Cerebellum (tissue), 4 donors: ENCODE measurements at places on chromosomes 7 and 10. TPM values are rescaled to one million over a fixed set of nuclear protein-coding genes. Genes with fewer than 3 reads are reported as not detected.

DNA sequence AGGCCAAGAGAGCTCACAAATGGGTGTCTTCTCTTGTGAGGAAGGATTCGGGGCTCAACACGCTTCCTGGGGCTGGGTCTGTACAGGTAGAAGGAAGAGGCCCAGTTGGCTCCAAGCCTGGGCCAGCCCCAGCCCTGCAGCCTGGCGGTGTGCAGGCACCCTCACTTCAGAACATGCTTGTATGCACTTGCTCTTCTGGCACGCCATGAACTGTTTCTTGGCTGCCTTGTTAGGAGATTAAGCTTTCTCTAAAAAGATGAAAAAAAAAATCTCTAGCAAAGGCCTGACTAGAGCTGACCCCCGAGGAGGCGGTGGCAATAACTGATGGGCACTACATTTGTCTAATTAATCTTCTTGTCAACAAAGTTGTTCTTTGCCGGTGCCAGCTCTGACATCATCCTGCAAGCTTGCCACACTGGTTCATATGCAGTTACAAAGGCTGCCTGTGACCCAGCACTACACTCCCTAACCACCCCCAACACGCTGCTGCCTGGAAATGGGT lies 94.7 kb downstream of the WDR11 start:
- DNase-seq, result peak; percentile 12

DNA sequence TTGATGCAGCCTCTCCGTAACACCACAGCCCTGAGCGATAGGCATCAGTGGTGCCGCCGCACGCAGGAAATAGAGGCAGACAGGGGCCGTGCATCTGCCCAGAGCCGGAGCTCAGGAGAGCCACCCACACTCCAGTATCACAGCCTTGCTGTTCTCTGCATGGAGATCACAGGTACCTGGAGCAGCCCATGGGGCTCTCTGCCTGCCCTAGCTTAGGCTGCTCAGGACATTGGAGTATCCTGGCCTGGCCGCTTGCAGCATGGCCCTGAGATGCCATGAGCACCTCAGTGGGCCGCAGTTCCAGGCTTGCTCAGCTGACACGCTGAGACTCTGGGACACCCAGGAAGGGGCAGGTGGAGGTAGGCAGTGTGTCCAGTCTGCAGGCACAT lies 47.0 kb downstream of the ELFN1 start:
- no peak for DNase-seq

DNA sequence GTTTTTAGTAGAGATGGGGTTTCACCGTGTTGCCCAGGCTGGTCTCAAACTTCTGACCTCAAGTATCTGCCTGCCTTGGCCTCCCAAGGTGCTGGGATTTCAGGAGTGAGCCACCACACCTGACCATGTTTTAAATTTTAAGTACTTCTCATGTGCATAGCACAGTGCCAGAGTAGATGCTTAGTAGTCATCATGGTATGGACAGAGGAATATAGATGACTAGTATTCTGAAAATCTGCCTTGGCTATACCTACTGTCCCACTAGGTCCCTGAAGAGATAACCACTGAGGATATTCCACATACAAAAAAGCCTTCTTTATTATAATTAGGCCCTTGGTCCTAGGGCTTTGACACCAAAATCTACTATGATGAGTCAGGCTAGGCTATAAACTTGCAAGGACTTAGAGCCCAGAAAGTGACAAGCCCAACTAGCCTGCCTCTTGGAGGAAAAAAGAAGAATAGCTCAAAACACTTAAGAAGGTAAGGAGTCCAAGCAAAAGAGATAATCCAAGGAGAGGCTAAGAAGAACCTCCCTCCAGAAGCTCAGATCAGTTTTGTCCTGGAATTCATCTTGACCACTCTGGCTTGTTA lies 34.0 kb downstream of the LUC7L2 start:
- DNase-seq, result no peak

Gene FAM25G
- total RNA-seq, result not detected

DNA sequence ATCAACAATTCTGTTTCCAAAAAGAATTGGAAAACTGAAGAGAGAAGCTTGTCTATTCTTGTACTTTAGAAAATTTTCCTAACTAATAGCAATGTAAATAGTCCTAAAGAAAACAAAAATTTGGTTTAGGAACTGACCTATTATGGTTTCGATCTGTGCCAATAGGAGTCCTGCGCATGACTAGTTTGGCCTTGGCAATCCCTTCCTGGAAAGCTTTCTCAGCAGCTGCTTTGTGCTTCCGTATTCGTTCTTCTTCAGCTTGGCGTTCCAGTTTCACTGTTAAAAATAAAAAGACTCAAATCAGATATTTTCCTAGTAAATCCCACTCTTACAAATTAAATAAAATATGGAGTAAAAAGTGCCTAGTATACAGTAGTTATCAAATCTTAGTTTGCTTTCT lies 36.6 kb downstream of the FZD9 start:
- DNase-seq, result no peak

DNA sequence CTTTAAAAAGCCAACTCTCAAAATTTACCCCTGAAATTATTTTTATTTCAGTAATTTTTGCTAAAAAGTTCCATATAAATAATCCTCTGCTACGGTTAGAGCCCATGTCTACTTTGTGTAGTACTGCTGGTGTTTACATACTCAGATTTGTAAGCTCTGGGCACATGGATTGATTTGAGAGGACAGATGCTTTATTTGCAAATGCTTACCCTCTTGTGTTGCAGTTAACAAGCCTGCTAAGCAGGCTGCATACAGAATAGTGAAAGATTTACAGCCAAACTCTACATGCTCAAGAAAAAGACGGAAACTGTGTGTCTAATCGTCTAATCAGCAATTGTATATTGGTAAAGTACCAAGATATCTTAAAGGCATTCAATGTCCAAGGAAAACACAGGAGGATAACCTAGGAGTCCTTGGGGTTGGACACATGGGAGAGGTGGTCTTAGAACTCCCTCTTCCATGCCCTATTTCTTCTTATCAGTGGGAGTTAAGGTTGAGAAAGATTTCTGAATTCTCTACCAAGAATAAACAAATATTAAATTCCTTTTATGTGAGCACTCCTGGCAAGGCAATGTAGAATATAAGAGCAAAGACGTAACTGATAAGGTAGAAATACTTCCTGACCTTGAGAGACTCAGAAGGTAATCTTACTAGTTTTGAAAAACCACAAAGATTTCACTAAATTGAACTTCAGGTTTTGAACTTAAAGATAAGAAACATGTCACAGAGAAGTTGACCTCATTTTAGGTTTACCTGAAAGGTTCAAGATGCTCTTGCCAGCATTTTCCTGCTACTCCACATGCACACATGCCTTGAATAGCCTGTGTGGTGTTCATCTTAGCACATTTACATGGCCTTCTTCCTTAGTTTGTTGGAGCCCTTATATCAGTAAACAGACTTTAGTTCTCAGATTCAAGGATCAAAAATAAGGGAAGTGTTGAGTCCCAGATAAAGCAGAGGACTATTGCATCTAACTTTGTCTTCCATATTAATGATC lies 1216.5 kb downstream of the SORCS3 start:
- DNase-seq, result no peak

- no peak for DNase-seq
Measured at GRCh38 chr7:64114791-64115190, 69.6 kb downstream of the ZNF727 start.

DNA sequence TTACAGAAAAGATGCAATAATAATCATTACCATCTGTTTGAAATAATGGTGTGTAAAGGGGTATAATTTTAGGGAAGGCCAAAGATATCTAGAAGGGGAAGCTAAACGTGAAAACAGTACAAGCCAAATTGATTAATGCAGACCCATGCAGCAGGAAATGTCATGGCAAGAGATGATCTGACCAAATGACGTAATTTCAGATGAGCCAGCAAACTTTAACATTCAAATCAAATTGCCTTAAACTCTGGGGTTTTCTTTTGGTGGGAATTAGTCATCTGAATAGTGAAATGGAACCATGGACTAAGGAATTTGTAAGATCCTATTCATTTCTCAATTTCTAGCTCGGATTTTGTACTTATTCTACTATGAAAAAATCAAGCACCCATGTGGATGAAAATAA lies 21.4 kb upstream of the SCIN start:
- no peak for DNase-seq

Gene NXPH1
- 22.4 TPM for total RNA-seq

DNA sequence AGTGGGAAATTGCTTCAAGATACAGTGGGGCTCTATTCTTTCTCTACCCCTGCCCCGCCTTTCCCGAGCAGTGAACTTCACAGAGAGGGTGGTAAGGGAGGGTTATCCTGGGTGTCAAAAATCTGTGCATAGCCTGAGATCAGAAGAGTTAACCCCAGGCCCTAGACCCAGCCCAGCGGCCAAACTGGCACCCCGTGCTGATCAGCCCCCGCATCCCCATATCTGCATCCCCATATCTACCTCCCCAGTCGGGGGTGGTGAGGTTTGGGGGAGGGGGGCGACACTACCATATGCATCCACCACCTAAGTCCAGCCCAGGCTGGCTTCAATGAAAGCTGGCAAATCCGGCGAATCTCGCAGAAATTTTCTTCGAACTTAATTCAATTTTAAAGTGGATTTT lies 7.0 kb upstream of the DLX6 start:
- no peak for DNase-seq

DNA sequence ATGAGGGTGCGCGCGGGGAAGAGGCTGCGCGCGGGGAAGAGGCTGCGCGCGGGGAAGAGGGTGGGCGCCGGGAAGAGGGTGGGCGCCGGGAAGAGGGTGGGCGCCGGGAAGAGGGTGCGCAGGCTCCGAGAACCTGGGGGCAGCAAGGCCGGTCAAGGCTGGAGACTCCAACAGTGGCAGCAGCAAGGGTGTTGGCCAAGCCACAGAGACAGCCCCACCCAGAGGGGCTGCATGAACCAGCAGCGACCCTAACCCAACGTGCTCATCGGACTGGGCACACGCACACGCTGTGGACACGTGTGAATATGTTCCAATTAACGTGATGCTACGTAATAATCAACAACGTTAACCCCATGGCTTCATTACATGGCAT lies 48.8 kb downstream of the DIP2C start:
- DNase-seq, result no peak

DNA sequence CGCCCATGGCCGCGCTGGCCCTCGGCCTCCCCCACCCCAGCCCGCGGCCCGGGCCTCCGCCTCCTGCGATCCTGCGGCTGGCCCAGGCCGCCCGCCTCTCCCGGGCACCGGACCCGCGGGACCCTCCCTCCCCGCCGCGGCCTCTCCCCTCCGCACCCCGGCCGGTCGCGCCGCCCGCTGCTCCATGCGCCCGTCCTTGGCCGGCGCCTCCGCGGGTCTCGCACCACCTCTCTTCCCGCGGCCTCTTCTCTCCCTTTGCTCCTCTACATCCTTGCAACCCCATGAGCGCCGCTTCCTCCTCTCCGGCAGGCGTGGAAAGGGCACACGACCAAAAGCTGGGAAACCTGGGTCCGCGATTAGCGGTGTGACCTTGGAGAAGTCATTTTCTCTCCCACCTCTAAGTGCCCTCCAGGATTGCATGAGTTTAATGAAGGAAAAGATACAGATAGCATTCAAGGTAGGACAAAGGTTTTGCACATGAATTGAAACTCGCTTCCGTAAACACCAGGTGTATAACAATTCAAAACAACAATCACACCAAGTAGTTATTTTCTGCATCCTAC lies 448 bp upstream of the SRPK2 start:
- peak; percentile 31 for DNase-seq

DNA sequence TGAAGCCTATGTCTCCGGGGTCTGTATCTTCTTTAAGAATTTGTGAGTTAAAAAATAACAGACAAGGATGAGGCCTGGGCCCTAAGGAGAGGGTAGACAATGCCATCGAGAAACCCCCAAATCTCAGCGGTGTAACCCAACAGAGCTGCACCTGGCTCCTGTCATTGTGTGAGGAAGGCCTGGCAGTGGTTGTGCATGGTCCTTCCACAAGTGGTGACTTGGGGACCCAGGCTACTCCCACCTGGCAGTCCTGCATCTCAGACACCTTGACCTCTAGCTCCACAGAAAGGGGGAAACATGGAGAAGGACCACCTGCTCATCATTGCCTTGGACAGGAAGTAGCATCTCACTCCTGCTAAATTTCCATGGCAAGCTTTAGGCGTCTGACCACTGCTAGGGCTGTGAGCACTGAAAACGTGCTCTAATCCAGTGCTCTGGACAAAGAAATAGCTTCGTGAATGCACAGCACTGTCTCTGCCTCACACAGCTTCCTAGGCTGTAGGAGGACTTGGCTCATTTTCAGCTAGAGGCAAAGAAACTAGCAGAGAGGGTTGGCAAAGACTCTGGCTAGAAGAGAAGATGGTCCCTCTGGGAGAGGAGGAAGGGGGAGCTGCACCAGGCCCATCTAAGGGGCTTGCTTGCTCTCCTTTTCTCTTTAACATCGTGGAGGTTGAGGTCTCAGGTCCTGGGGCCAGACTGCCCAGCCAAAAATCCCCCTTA lies 273.9 kb upstream of the ZMIZ1 start:
- DNase-seq, result no peak

DNA sequence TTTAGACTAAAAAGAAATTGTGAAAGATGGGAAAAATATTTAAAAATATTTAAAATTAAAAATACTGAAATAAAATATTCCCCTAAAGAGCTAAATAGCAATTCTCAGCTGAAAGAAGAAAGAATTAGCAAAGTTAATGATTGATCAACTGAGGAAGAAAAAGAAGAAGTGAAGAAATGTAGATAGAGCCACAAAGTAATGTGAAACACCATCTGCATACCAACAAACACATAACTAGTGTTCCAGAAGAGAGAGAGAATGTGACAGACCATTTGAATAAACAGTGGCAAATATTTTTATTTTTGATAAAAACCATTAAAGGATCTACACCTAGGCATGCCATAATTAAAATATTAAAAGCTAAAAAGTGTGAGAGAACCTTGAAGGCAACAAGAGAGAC lies 784.5 kb upstream of the ZWINT start:
- DNase-seq, result no peak

Gene PLPP4
- 27.6 TPM for total RNA-seq

DNA sequence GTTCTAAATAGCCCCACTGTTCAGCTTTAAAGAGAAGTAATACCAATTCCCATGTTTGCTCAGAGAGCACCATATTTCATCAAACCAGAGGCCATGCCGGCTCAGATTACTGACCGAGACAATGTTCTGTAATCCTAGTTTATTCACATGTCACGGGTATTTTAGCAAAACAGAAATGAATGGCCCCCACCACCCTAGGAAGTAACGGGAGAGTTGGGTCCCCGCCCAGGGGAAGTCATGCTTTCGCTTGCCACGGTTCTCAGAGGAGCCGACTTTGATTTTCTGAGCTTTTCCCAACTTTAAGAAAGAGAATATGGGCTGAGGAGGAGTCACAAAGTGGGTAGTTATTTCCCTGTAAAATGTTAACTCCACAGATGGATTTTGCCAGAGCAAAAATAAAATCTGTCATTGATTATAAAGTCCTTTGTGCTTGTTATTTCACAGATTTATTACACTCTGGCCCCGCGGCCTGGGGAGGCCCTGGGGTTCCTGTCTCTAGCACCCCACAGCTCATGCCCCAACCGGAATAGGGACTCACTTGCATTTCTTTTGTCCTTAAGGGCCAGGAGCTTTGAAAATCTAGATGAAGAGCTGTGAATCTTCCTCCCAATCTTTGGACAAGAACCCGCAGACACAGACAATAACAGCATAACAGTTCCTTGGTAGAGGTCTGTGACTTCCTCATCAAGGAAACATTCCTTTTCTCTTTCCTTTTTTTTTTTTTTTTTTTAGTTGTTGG lies 3.7 kb upstream of the GDF10 start:
- DNase-seq, result no peak

GRCh38 chr10:80518807-80519360 lies 18.8 kb upstream of the SH2D4B start:
- DNase-seq, result no peak

GRCh38 chr7:45623740-45624391 lies 49.7 kb downstream of the ADCY1 start:
- DNase-seq, result no peak

- peak; percentile 90 for DNase-seq
Measured at GRCh38 chr10:68231106-68231816, 652 bp downstream of the ATOH7 start.
